Posterior vena cava (tissue), 2 donors: ENCODE measurements at places on chromosomes 6 and 20. TPM values are rescaled to one million over a fixed set of nuclear protein-coding genes. Genes with fewer than 3 reads are reported as not detected.

DNA sequence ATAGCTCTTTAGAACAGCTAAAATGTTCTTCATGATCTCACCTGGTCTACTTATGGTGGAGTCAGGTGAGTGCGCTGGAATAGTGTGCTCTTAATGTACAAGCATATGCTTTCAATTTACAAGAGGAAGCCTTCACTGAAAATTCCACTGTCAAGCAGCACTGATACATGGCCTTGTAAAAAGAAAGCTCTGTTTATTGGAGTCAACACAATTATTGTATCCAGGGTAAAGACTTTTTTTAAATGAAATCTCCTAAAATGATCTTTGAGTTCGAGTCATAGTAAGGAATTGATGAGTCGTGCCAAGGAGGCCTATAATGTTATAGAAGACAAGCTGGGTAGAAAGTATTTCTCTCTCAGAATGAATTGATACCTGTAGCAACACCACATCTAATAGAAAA, 41.6 kb upstream of the CARMIL1 start:
- no peak for DNase-seq

GRCh38 chr6:97726378-97726777, 443.4 kb upstream of the MMS22L start:
- DNase-seq: no peak

- no peak for DNase-seq
These were observed 20.4 kb downstream of the ILRUN start for GRCh38 chr6:34676140-34676539.

DNA sequence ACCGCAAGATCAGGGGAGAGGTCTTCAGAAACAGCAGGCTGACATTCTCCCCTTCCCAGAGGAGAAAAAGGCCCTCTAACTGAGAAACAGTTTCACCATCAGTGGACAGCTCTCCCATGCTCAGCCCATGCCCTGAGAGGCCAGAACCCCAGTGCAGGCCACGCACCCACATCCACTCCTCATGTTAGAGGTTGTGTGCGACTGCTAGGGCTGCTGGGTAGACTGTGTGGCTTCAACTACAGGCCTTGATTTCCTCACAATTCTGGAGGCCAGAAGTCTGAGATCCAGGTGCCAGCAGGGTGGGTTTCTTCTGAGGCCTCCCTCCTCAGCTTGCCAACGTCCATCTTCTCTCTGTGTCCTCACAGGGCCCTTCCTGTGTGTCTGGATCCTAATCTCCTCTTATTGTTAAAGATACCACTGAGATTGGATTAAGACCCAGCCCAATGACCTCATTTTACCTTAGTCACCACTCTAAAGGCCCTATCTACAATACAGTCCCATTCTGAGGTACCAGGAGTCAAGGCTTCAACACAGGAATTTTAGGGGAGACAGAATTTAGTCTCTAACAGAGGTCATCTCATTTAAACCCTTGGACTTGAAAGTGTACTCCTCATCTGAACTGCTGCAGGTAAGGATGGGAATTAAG, 67.7 kb upstream of the CD93 start:
- DNase-seq: no peak

DNA sequence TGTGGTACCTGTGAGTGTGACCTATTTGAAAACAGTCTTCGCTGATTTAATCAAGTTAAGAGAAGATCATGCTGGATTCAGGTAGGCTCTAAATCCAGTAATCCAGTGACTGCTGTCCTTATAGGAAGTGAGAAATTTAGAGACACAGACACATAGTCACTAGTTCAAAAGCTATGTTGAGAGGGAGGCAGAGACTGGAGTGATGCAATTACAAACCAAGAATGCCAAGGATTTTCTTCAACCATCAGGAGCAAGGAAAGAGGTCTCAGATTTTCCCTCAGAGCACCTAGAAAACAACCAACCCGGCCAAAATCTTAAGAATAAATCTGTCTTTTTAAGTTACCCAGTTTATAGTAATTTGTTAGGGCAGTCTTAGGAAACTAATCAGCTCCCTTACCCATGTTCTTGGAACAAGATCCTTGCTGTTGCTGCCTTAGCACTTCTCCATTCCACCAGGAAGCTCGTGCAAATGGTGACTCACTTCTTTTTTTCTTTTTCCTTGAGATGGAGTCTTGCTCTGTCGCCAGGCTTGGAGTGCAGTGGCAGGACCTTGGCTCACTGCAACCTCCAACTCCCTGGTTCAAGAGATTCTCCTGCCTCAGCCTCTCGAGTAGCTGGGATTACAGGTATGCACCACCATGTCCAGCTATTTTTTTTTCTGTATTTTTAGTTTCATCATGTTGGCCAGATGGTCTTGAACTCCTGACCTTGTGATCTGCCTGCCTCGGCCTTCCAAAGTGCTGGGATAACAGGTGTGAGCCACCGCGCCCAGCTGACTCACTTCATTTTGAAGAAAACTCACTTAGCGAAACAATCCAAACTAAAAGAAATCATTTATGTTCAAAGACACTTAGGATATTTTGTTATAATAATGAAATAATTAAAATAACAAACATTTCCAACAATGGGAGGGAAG, 34.4 kb upstream of the ZNF184 start:
- no peak for DNase-seq

DNA sequence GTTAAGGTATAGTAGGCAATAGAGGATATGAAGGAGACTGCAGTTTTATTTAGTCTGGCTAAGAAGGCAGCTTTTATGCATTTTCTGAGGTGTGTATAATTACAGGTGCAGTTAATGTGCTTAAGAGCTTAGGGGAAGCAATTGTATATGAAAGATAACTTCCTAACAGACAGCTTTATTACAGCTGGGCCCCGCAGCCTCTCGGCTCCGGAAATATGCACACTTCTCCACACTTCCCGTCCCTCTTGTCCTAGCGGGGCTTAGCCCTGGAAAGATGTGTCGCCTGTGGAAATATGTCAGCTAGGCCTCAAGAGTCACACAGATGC, 178.4 kb upstream of the ARID1B start:
- no peak for DNase-seq

GRCh38 chr6:139970591-139970991, 596.1 kb upstream of the CITED2 start:
- no peak for DNase-seq

DNA sequence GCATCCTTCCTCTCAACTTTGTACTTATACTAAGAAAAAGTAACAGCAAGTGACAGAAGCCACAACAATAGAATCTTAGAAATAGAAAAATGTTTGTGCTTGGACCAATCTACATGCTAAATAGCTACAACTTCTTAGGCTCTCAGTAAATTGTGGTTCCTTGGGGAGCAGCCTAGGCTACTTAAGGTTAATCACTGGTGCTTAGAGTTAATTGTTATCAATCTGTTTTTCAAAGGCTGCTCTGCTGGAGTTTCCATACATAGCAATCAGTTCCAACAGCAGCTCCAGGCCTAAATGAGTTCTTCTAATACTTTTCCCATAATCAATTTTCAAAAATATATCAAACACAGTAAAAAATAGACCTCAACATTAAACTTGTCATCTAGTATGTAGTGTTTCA, 571.4 kb downstream of the EPHA7 start:
- DNase-seq: no peak

GRCh38 chr6:129340983-129341382, 369.0 kb downstream of the ARHGAP18 start:
- DNase-seq: no peak

DNA sequence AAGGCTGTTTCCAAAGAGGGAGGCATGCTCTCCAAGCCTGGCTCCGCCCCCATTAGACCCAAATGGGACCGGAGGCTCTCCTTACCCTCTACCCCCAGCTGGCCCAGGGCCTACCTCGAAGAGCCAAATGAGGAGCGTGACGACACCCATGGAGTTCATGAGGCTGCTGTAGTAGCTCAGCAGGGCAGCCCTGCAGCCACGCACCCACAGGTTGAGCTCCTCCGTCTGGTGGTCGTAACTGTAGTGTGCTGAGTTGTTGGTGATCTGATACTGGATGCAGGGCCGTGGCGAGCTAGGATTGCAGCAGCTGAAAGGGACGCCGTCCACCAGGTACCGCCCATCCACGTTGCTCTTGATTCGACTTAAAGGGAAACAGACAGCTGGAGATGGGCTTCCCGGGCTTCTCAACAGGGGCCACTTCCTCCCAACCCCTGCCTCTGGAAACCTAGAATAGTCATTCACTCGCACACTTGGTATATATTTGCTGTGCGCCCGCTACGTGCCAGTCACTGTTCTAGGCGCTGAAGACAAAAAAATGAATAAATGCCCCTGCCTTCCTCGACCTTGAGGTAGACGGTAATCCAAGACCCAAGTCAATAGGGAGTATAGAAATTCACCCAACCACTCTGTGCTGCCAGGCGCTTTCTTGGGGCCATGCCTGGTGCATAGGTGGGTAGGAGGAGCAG, 18.0 kb downstream of the PRPH2 start:
- DNase-seq: no peak

- DNase-seq: no peak
These were observed 33.2 kb downstream of the ANKS1A start for GRCh38 chr6:34922177-34922663.

- DNase-seq: no peak
These were observed 3.4 kb downstream of the ETV7 start for GRCh38 chr6:36384095-36384494.

DNA sequence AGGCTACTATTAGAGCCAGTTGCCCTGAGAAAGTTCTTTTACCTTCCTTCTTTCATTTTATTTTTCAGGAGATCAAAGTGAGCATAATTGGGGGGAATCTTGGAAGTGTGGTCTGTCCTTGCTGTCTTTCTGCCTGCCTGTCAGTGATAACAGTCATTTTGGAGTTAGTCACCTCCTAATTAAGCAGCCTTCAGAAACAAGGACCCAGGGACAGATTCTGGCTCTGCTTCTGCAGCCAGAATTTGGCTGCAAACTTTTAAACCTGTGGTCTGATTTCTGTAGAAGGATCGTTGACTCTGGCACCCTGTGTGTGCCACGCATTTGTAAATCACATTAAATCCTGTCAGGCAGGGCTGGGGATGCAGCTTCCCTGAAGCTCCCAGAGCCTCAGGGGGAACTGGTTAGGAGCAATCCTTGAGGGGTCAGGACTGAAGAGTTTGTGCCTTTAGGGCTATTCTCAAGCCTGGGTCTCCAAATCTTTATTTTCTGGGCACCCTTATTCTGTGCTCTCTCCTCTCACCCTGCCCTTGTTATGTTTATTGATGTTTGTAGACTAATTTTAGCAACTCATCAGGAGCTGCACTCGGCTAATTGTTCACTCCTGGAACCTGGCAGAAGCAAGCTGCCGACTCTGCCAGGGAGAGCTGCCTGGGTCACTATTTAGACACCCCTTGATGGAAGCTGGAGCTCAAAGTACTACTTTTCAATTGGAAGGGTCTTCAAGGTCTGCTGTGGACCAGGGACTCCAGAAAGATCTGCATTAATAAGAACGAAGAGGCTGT, 6.8 kb downstream of the NOX3 start:
- no peak for DNase-seq

- DNase-seq: no peak
These were observed 29.8 kb downstream of the SMPDL3A start for GRCh38 chr6:122818866-122819265.

DNA sequence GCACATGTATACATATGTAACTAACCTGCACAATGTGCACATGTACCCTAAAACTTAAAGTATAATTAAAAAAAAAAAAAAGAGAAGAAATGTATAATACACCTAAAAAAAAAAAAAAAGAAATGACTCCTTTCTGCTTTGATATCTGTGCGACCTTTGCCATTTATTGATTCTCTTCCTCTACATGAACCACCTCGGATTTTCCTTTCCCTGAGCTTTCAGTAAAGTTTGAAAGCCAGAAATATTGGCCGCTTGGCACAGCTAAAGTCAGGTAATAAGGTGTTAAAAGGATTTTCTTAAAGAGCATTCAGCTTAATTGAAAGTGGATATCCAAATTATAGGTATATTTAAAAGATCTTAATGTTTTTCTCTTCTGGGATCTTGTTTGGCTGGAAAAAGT, 12.6 kb upstream of the ASCC3 start:
- no peak for DNase-seq

- peak; percentile 81 for DNase-seq
These were observed 245.8 kb upstream of the JAG1 start for GRCh38 chr20:10919396-10920140.

DNA sequence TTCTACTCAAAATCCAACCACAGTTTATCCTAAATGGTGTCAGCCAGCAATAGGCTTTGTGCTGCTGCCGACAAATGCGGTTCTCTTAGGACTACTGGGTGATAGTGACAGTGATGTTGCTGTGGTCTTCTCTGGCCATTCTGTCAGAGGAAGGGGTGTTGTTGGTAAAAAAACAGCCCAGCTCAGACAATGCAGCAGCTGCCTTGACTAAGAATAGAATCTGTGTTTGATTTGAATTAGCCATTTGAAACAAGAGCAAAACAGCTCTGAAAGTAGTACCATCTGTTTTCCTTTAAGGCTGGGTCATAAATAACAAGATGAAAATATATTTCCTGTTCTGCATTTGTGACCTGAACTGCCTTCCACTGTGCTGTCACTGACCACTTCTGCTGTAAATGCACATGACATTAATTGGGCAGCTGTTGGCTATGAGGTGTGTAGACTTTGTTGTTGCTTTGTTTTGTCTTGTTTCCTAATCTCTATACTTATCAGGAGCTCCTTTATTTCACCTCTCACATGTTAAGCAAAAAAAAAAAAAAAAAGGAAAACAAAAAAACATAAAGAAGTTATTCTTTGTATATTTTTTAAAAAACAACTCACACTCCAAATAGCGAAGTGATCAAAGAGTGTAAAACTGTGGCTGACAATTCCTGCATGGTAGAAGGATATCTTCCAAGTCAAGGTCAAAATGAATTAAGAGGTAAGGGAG, 497.8 kb upstream of the ARID1B start:
- DNase-seq: no peak

- DNase-seq: no peak
These were observed 431.9 kb upstream of the GJE1 start for GRCh38 chr6:141700819-141701218.

- DNase-seq: no peak
These were observed 914.5 kb downstream of the EYS start for GRCh38 chr6:64792534-64792933.

- DNase-seq: peak; percentile 87
These were observed 5.6 kb downstream of the BAG2 start for GRCh38 chr6:57177545-57178265.

Gene SH3BGRL2
- 15.0 TPM for total RNA-seq

Gene GCNT2
- total RNA-seq: 2.6 TPM

Gene C6orf118
- total RNA-seq: not detected

Gene CST1
- total RNA-seq: not detected

Gene KHDC1
- 1.1 TPM for total RNA-seq

Gene GLP1R
- total RNA-seq: not detected

Gene CCN2
- 408 TPM for total RNA-seq

Gene MLIP
- 1.4 TPM for total RNA-seq

Gene SPTLC3
- total RNA-seq: 6.8 TPM

Gene SPATS1
- total RNA-seq: not detected

Gene ZNF322
- total RNA-seq: 19.5 TPM

Gene PPT2
- 18.4 TPM for total RNA-seq
